ENCODE measurements at places on chromosomes 2 and 18.

GRCh38 chr2:47891369-47892337 is 14.6 kb downstream of the FBXO11 start:
- no peak for DNase-seq

GRCh38 chr18:37691162-37691561 is 125.6 kb upstream of the CELF4 start:
- no peak for DNase-seq

GRCh38 chr2:30276455-30276911 is 45.1 kb downstream of the LBH start:
- no peak for DNase-seq

DNA sequence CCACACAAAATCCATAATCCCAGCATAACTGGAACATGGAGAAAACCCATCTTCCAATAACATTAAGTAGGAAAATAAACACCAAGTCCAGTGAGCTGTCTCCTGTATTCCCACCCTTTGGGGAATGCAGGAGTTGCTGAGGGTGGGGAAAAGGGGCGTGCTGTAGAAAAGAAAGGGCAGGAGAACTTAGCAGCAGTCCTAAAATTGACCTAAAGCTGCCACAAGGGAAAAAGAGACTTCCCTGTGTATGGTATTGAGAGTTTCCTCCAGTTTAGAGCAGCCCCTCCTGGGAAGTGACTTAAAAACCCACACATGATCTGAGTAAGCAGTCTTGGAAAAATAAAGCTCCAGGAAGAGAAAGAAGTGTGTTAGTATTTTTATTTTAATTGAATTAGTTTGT is 428.8 kb downstream of the THSD7B start:
- no peak for DNase-seq

DNA sequence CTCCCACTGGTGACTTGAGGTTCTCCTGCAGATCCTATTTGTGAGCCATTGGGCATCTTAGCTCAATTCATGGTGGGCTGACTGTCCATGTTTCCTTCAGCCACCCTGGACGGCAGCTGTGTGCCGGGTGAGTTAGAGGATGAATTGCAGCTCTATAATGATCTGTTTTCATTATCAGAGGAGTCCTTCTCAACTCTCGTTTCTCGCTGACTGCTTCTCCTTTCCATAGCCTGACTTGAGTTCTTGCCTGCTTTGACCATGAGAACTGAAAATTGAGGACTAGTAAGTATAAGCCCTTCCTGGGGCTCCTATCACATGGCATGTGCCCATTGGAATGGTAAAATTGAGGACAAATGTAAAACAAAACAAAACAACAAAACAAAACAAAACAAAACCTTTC is 121.8 kb downstream of the CDC42EP3 start:
- DNase-seq: no peak

GRCh38 chr2:235215248-235215647 is 263.4 kb downstream of the SH3BP4 start:
- DNase-seq: no peak

All from substantia nigra (tissue), 51 donors.